ENCODE measurements at places on chromosomes 2 and 18. TPM values are rescaled to one million over a fixed set of nuclear protein-coding genes. Genes with fewer than 3 reads are reported as not detected.

Gene ARHGEF33
- total RNA-seq, result 1.1 TPM

DNA sequence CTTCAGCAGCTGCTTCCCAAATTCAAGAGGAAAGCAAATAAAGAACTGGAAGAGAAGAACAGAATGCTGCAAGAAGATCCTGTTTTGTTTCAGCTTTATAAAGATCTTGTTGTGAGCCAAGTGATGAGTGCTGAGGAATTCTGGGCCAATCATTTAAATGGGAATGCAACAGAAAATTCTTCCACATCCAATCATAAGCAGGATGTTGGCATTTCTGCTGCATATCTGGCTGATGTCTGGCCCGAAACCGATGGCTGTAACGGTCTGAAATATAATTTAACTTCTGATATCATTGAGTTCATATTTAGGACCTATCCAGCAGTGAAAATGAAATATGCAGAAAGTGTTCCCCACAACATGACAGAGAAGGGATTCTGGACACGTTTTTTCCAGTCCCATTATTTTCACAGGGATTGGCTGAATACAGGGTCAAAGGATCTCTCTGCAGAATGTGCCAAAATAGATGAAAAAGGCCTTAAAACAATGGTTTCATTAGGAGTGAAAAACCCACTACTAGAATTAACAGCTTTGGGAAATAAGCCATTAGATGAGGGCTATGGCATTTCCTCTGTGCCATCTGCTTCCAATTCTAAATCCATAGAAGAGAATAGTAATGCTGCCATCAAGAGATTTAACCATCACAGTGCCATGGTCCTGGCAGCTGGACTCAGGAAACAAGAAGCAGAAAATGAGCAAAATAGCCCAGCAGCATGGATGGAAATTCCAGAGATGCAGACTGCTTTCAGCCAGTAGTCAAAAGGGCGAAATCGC, 175.6 kb downstream of the MC4R start:
- no peak for DNase-seq

Gene DNER
- total RNA-seq, result 4.0 TPM

DNA sequence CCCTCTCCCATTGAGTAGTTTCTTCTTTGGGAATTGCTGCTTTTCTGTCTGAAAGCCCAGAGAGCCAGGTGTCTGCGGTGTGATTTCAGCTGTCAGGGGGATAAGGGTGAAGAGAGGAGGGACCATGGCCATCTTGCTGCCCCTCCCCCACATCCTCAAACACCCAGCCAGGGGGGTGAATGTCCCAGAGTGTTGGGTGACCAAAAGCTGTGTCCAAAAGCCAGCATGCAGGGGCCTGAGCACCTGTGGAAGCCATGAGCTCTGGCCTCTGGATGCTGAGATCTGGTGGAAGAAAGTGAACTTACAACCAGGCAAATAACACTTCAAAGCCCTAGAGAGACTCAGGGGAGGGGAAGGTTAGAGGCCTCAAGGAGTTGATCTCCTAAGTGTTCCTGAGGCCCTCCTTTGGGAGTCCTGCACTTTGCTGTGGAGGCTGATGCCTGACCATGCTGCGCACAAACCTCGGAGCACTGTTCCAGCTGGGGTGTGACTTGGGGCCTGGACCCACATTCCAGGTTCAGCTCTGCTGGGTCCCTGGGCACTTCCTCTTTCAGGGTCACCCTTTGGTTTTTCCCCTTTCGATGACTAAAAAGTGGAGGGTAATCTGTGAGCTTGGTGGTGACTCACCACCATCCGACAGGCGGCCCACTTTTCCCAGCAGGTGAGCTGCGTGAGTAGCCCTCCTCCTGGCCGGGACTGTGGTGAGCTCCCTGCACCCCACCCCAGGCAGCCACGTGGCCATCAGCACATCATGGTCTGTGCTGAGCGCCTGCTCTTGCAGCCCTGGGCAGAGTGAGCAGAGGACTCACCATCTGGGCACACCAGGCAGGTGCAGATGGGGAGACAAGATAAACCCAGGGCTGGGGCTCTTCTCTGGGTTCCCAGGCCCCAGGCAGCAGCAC, 66.8 kb upstream of the FOSL2 start:
- DNase-seq, result no peak

- no peak for DNase-seq
These were observed 53.5 kb downstream of the KYNU start for GRCh38 chr2:142930835-142931398.

Gene FOXI3
- 0.12 TPM for total RNA-seq

- no peak for DNase-seq
These were observed 37.0 kb upstream of the CASP8 start for GRCh38 chr2:201223089-201224073.

Gene IL36G
- not detected for total RNA-seq

- no peak for DNase-seq
These were observed 159.5 kb downstream of the HNMT start for GRCh38 chr2:138123741-138124140.

DNA sequence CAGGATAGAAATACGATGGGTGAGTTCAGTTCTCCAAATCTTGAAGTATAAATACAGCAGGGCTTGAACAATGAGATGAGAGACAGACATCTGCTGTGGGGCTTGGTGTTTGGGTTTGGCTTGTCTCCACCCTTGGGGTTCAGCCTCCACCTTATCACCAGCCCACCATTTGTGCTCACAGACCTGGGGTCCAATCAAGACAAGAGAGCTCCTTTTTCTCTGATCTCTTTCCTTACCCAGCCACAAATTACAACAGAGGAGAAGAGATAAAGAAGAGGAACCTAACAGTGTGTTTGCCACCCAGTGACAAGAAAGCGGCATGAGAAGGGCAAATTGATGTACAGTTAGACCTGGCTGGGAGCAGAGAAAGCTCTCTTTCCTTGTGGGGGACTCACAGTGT, 204.5 kb upstream of the CXCR4 start:
- no peak for DNase-seq

GRCh38 chr2:64018701-64019082, 536 bp downstream of the VPS54 start:
- no peak for DNase-seq

Gene ASB18
- total RNA-seq, result not detected

- DNase-seq, result no peak
These were observed 74.7 kb upstream of the TLK1 start for GRCh38 chr2:171235262-171235881.

- no peak for DNase-seq
These were observed 1127.3 kb downstream of the SUCLG1 start for GRCh38 chr2:83331810-83332209.

DNA sequence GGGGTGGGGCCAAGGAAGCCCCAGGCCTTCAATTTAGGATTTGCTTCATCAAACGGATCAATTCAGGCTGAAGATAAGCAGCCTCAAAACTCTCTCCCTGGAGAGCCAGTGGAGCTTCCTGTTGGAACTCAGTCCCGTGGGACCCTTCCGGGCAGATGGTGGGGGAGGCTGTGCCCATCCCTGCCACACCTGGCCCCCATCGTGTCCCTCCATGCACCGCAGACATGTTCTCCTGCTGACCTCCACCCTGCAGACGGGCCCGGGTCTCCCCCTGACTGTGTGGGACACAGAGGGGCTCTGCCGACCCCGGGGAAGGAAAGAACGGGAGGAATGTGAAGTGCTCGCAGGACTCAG, 144.2 kb downstream of the TPO start:
- DNase-seq, result no peak

Gene GRHL1
- total RNA-seq, result 2.0 TPM

DNA sequence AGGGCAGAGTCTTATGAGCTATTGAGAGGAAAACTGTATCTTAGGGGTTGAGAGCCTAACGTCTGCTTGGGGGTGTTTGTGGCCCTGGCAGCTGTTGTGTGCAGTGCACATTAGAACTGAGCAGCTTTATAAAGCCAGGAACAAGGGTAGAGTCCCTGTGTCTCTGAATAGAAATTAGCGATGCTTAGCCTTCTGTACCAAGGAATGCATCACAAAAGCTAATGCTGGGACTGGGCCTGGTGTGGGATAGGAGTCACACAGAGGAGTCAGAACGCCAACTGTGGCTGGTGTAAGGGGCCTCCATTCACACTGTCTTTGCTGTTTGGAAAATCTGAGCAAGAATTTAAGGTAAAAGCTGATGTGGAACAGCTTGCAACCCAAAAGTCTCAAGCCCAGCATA, 283.2 kb downstream of the SOX11 start:
- no peak for DNase-seq

GRCh38 chr2:216320852-216321251, 51.4 kb downstream of the MARCHF4 start:
- no peak for DNase-seq

GRCh38 chr2:6143812-6144211, 451.6 kb downstream of the SOX11 start:
- DNase-seq, result no peak

Gene TNFAIP6
- total RNA-seq, result 0.75 TPM

- DNase-seq, result no peak
These were observed 140.9 kb downstream of the PIEZO2 start for GRCh38 chr18:11008505-11008904.

DNA sequence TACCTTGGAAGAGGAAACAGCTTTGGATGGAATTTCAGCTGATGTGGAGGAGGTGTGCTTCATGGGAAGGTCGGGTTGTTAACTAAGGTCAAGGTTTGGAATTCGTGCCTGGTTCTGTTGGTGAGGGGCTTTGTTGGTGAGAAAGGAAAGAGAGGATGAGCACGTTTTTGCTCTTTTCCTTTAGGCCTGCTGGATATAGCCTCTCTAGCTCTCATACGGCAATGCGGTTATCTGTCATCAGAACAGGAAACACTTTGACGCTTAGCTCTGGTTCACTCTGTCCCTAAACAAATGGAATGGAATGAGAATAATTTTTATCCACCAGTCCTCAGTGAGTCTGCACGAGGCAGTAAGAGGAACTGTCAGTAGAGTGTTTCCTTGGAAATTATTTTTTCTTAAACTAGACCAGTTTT, 169.7 kb upstream of the NOSTRIN start:
- DNase-seq, result no peak

DNA sequence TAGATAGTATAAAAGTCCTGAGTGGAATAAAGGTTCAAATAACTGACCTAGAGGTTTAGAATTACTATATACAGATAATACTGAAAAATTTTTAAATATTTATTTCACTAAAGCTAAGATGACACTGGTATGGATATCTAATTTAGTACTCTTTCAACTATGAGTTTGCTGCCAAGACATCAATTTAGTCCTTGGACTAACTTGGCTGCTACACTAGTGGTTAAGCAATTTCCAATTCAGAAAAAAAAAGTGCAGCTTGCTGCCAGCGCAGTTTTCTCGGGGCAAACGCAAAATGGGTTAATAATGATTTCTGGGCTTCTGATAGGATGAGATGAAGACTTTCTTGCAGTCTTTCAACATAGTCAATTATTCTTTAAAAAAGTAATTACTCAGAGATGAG, 10.8 kb downstream of the BUB1 start:
- no peak for DNase-seq

GRCh38 chr2:73935641-73936040, 9.0 kb downstream of the DGUOK start:
- no peak for DNase-seq

GRCh38 chr18:69400253-69400975, at the start of gene DOK6:
Gene DOK6 (plus strand): TSS chr18:69400888.
- peak; percentile 61 for DNase-seq

DNA sequence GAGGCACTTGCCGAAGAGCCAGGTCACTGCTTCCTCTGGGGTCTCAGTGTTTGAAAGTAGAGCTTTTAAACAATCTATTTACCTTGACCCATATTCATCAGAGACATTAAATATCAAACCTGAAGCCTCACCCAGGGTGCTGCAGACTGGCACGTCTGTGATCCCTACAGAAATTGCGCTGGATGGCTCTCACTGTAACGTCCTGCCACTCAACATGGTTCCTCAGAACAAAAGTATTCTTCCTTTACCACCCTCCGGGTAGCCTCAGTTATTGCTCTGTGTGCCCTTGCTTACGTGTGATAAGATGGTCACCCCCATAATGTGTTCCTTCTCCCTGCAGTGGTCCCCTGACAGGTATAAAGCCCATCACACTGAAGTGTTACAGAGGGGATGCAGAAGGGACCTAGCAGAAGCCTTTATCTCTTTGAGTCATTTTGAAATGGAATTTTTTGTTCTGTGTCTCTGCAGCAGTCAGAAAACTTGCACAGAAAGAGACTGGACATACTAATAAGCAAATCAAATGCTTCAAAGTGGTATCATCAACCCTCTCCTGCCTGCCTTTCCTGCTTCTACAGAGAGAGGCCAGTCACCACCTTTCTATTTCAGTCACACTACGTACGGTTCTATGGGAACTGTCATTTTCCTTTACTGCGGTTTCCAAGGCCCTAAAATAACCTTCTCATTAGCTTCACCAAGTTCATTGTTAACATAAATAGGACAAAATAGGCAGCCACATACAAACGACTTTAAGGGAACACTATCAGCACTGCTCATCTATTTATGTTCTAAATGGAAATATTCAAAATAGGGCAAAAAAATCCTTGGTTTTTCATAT, 86.8 kb downstream of the METTL8 start:
- DNase-seq, result no peak

Gene CTAGE1
- not detected for total RNA-seq

Gene DDX1
- 154 TPM for total RNA-seq

Gene PSTPIP2
- 7.1 TPM for total RNA-seq

GRCh38 chr2:175175896-175176295, 5.6 kb downstream of the ATP5MC3 start:
- DNase-seq, result no peak

DNA sequence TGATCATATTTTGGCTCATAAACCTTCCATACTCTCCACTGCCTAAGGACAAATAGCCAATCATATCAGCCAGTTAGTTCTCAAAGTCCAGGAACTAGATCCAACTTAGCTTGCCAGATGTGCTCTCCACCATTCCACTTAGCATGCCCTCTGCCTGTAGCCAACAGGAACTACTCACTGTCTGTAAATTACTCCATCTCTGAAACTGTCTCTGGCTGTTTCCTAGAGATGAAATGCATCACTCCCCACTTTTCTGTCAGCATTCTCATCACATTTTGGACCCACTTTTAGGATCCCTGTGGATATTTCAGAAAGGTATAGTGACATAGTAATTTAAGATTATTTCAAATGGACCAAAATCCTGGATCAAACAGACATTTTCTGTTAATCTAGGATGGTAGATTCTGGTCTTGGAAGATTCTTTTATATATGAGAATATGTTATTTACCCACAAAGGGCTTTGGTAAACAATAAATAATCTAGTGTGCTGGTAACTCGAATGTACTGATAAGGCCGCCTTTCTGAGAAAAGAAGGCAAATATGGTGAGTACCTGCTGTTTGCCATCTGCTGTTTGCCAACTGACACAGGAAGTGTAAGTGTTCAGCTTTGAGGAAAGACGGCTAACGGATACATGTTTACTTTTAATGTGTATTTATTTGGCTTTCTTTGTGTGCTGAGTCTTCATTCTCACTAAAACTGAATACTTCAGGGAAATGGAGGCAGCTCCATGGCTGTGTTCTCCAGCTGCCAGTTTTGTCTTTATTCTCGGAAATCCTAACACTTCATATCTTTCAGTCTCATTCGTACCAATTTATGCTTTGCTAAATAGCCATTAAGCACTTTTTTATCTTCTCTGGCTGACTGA, 79.5 kb downstream of the EVA1A start:
- no peak for DNase-seq

GRCh38 chr2:30511122-30512083, 64.4 kb downstream of the LCLAT1 start:
- DNase-seq, result no peak

GRCh38 chr2:236536727-236537398, 32.8 kb upstream of the ACKR3 start:
- no peak for DNase-seq

Gene VSNL1
- total RNA-seq, result 1.7 TPM

- DNase-seq, result no peak
These were observed 14.3 kb upstream of the MAP3K2 start for GRCh38 chr2:127401757-127402695.

GRCh38 chr2:31137211-31138036, 816 bp downstream of the GALNT14 start:
- no peak for DNase-seq

Measured in neural crest cell (in vitro differentiated cells).